ENCODE measurements at places on chromosomes 2 and 18.

GRCh38 chr18:79478484-79479115, 82.9 kb downstream of the NFATC1 start:
- DNase-seq: no peak

GRCh38 chr2:222424276-222424728, at the start of gene SGPP2:
TSS of gene SGPP2 (plus strand) at chr2:222424543. CDS start at chr2:222424603, 60 bp downstream.
- DNase-seq: no peak

DNA sequence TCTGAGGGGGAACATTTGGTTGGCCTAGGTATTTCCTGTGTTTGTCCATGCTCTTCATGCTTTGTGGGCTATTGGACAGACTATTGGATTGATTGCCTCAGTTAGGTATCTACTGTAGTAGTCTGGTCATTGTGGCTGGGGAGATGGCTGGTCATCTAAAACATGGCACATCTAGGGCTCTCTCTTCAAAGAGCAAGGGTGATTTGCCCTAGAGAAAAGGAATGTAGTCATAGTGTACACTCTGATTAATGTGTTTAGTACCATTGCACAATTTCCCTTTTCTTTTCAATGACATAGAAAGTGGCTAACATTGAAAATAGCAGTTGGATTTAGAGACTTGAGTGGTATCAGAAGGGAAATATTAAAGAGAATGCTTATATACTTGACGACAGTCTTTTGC, 114.3 kb downstream of the LCLAT1 start:
- no peak for DNase-seq

DNA sequence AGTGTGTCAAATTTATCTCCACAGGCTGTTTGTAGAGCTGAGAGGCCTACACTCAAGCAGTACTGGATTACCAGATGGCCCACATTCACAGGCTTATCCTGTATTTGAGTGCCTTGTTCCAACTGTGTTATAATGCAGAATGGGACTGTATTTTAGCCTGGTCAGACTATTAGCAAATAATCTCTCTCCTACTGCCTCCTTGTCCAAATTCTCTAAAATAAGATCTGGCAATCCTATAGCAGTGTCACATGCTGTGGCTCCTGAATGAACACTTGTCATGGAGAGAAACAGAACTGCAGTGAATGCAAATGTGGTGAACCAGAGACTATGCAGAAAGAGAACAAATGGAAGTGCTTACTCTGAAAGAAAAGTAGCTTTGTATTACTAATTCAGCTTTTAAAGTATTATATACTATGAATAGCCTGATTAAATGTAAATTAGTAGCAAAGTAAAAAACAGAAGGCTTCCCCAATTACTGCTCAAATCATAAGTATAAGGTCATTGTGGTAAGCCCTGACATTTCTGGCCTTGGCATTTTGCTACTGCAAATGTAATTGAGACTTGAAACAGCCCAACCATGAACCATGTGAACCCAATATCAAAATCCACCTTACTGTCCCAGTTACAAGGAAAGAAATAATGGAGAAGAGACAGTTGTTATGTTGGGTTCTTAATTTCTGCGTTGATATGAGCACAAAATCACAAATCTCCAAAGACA, 80.0 kb downstream of the MAP4K3 start:
- DNase-seq: no peak

DNA sequence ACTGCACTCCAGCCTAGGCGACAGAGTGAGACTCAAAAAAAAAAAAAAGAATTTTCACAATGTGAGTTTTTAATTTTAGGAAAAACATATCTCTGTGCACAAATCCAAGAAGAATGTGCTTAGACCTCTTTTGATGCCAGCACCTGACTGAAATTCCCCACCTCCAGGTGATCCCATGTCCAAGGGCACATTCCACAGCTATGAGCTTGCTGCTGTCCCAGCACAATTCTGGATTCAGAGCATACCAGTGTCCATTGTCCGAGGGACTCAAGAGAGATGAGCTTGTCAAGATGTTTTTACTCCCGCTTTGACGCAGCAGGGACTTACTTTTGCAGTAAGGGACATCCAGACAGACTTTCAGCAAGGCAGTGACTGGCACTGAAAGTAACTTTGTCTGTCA, 489.1 kb upstream of the ACVR2A start:
- DNase-seq: no peak

DNA sequence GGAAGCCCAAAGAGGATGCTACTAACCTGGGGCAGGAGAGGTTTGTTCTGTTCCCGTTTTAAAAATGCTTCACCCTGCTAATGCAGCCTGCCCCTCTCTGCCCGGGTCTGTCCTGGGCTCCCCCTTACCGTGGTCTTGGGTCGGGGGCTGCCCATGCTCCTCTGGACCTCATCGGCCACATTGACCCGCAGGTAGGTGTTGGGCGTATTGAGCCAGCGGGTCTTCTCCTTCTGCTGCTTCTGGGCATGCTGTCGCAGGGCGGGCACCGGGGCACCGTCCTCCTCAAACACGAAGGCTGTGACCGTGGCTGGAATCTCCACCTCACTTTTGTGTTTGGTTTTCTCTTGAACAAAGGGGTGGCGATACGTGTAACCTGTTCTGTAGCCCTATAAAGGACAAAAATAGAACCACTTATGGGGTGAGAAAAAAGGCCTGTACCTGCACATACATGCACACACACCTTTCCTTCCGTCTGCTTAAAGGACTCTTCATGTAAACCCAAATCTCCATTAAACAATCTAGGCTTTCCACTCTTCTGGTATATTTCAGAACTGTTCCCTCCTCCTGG, 89.3 kb downstream of the ADD2 start:
- DNase-seq: no peak

GRCh38 chr2:84425310-84425709, 33.8 kb downstream of the SUCLG1 start:
- DNase-seq: no peak

DNA sequence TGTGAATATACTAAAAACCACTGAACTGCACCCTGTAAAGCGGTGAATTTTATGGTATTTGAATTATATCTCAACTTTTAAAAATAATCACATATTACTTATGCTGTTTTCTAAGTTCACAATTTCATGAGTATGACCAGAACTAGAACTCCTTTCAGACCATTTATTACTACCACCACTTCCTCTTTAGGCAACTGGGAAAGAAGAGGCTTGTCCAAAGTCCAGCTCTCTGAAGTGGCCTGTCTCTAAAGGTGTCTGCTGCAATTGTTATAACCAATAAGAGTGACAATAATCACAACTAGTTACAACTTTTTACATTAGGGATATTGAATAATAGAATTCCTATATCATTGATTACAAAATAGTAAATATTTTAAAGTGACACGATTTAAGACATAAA, 267.9 kb upstream of the PIK3C3 start:
- DNase-seq: no peak

- DNase-seq: no peak
Observed at GRCh38 chr2:65687614-65688013, 255.2 kb upstream of the SPRED2 start.

- DNase-seq: no peak
Observed at GRCh38 chr2:127072970-127073369, 34.0 kb downstream of the BIN1 start.

DNA sequence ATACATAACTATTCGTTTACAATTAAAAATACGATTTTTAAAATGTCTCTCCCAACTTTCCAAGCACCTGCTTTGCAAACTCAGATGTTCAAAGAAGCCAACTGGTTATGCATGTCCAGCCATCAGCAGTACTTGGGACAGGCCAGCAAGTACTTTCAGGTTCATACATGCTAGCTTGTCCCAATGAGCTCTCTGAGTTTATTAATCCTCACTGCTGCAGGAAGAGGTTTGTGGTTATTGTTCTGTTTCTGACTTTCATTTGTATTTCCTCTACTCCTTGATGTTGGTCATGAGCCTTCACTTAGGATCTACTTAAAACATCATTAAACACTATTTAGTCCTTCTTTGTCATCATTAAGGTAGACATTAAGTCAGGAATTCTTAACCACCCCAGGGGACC, 374.1 kb downstream of the LRATD1 start:
- DNase-seq: no peak

GRCh38 chr2:53111406-53111805, 656.2 kb upstream of the CHAC2 start:
- no peak for DNase-seq

DNA sequence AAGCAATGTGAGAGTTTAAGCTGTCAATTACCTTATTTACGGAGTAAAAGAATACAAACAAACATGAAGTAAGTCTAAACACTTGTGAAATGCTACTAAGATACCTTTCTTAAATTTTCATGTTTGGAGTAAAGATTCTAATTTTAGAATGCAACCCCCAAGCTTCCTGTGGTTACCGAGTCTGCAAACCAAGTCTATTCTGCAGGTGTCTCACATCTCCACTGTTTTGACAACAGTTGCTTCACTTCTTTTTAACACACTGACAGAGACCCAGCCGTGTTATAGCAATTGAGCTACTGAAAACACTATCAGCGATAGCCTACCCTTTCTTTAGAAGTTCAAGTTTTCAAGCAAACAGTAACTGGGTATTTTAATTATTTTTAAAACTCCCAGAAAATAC, 608.3 kb downstream of the ERBB4 start:
- DNase-seq: no peak

DNA sequence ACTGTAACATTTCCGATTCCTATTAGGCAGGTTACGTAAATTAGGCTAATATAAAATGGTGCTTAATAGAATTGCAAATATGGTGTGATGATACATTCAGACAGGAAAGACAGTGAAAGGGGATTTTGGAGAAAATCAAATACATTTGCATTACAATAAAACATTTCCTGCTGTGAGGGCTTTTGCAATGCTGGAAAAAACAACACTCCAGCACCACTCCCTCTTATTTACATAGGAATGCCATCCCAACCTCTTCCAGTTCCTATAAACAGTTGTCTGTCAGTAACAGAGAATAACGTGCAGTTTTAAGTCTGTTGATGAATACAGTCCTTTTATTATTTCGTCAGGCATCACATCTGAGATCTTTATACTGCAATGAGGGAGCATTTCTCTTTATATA, 298.8 kb upstream of the FANCL start:
- no peak for DNase-seq

- DNase-seq: no peak
Observed at GRCh38 chr2:44939106-44940048, 2.1 kb upstream of the SIX3 start.

DNA sequence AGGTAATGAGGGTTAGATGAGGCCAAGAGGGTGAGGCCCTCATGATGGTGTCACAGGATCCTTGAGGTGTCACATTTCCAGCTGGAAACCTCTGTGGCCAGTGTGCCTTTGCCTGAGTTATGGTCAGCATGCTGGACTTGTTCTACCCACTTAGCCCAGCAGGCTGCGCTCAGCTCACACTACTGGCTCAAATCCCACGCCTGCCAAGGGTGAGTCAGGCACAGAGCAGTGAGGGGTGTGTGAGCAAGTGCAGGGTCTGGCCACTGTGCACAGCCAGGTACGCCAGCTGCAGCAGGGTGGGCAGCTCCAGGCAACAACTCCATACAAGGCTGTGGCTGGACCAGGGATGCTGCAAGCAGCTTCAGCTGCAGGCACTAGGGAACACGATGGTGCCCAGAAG, 616.6 kb upstream of the FSHR start:
- no peak for DNase-seq
